ENCODE measurements at places on chromosomes 5 and 9.

GRCh38 chr9:89880161-89880560 lies 275.3 kb downstream of the GADD45G start:
- DNase-seq, result no peak

DNA sequence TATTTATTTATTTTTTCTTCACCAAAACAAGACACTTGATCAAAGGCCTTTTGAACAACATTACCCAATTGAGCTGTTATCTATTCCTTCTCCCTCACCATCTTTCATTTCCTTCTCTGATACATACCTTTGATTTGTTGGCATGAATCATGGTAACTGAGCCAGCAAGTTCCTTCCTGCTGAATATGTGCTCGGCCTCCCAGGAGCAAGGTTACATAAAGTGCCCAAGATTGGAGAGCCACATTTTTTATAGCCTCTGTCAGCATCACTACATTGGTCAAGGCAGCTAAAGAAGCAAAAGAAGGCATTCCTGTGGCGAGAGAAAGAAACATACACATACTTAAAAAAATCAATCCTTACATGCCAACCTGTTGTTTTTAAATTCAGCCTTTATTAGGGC lies 369.6 kb downstream of the CYLC2 start:
- DNase-seq, result no peak

DNA sequence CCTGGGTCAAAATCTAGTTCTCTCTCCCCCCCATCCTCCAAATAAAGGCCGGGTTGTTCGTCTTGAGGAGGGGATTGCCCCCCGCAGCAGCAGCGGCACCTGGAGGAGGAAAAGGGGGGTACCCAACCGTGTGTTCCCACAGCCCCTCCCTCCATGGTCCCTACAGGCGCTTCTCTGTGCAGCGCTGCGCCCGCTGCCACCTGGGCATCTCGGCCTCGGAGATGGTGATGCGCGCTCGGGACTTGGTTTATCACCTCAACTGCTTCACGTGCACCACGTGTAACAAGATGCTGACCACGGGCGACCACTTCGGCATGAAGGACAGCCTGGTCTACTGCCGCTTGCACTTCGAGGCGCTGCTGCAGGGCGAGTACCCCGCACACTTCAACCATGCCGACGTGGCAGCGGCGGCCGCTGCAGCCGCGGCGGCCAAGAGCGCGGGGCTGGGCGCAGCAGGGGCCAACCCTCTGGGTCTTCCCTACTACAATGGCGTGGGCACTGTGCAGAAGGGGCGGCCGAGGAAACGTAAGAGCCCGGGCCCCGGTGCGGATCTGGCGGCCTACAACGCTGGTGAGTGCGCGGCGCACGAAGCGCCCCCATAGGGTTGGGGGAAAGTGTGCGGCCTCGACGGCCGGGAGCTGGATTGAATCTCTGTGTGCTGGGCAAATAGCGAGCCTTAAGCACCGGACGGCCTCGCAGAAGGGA lies 3.5 kb downstream of the LHX2 start:
- DNase-seq, result no peak

- DNase-seq, result no peak
These were observed 34.3 kb upstream of the LAMC3 start for GRCh38 chr9:130974697-130975096.

DNA sequence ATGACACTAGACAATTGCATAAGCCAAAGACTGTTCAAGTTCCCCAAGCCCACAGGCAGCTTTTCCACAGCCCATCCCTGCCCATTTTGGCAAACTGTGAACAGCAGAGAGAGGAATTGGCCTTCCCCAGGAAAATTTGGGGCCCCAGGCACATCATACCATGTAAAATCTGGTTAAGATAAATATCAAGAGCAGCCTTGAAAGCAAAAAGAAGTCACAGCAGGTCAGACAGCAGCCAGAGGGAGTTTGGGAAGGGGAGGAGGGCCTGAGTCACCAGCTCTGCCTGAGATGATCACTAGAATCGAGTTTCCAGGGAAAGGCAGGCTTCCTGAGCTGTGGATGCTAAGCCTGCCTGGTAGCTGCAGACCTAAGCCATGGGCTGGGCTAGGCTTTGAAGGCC lies 179.2 kb downstream of the RFK start:
- DNase-seq, result no peak

- no peak for DNase-seq
These were observed 25.5 kb downstream of the NUP188 start for GRCh38 chr9:128972956-128973355.

DNA sequence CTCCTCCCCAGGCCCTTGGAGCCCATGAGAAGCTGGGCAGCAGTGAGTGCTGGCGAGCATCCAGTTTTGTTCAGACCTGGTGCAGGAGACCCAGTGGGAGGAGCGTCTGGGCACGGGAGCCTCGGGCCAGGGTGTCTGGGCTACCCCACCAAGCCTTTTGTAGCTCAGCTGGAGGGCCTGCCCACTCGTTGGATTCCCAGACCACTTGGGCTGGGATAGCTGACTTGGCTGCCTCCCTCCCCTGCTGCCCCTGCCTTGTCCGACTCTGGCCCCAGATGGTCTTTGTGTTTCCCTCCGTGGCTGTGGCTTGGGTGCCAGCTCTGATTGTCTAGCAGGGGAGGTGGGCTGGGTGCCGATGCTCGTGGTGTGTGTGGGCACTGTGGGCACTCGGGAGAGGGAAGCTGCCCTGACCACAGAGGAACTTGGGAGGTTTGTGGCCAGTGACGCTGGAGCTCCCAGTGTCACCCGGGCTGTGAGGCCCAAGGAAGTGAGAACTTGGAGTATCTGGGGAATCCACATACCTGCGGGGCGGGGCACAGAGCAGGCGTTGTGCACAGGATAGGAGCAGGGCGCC lies 47.3 kb downstream of the WNK2 start:
- DNase-seq, result peak; percentile 83

DNA sequence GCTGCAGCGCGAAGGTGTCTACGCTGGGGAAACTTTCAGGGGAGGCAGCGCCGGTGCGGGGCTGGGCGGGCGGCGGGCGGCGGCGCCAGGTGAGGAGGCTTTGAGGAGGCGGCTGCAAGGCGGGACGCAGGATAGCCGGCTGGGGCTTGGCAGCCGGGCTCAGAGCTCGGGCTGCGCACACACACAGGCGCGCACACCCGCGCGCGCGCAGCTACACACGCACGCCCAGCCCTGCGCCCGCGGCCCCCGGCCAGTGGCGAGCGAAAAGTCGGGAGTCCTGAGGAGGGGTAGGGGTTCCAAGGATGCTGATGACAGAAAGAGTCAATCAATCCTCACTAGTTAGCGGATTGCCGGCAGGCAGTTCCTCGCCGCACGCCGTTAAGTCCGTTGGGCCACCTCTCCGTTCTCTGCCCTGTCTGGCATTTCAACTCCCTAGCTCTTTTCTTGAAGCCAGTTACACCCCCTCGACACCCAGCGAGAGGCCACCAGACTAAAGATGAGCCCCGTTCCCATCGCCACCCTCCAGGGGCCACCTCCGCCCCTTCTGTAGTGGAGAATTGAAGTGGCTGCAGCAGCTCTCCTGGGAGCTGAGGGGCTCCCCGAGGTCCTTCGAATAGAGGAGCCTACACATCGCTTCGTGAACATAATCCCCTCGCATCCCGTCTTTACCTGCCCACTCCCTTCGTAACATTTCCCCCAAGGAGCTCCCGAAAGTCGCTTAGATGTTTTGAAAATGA lies 1640.3 kb upstream of the C9orf72 start:
- no peak for DNase-seq

GRCh38 chr5:64742821-64743220 lies 25.7 kb downstream of the SREK1IP1 start:
- no peak for DNase-seq

GRCh38 chr5:173180331-173180730 lies 36.0 kb downstream of the BNIP1 start:
- no peak for DNase-seq

GRCh38 chr5:157729858-157730257 lies 1.4 kb upstream of the THG1L start:
- no peak for DNase-seq

- DNase-seq, result no peak
These were observed 360.1 kb downstream of the KDM4C start for GRCh38 chr9:7117676-7118561.

DNA sequence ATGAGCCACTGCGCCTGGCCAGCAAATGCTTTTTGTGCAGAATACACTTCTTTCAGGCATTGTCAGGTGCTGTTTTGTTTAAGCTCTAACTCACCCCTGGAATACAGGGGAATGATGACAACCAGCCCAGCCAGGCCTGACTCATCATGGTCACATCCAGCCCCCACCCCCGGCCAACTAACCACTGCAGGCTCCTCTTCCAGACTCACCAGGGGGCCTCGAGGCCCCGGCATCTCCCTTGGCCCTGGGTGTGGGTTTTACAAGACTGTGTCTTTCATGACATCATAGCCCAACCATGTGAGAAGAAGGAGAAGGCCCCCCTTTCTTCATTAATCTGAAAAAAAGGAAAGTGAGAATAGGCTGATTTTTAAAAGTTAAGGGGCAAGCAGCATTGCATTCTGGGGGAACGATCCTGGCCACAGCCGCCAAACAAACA lies 35.5 kb downstream of the OLFML2A start:
- peak; percentile 39 for DNase-seq

- no peak for DNase-seq
These were observed 157.8 kb downstream of the KCTD16 start for GRCh38 chr5:144328494-144328893.

DNA sequence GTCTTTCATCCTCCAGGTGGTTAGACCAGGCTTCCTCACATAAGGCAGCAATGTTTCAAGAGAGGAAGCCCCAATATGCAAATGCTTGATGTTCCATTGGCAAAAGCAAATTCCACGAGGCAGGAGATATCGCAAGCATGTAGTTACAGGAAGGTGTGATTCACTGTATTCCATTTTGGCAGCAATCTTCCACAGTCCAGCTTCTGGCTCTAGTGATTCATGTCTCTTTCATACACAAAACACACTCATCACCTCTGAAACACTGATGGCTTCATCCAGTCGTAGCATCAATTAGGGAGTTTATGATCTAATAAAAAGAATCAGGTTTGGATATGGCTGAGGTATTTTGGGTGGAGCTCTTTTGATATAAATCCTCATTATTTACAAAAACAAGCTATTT lies 552.2 kb upstream of the RIOK2 start:
- no peak for DNase-seq

DNA sequence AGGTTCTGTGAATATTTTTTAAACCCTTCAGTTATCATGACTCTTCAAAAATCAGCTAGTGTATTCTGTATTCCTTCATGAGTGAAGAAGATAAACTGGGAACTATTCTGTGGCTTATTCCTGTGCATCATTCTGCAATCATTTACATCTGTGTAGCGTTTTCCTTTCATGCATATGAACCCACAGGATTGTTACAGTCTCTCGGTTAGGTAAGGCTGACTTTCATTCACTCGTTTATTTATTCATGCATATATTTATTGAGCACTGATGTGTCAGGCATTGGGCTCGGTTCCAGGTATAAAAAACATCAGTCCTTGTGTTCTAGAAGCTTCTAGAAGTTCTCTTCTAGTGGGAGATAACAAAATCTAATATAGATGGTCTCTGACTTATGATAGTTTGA lies 318.4 kb downstream of the MAN2A1 start:
- DNase-seq, result no peak

DNA sequence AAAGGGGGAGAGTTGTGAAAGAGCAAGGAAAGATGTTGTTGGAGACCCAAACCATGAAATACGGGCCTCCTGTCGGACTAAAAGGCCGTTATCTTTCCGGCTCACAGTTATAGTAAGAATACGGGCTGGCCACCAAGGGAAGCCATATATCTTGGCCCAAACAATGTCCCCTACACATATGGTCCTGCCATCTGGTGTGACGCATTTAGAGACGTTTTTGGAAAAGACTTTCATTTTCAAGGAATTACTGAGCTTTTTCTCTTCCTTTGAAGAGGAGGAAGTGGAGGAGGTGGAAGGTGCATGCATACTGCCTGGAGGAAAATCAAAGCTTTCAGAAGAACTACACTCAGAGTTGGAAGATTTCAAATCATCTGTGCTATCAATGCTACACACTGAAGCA lies 26.7 kb downstream of the PWWP2A start:
- peak; percentile 18 for DNase-seq

GRCh38 chr9:4099976-4100735 lies 199.7 kb downstream of the GLIS3 start:
- peak; percentile 88 for DNase-seq

DNA sequence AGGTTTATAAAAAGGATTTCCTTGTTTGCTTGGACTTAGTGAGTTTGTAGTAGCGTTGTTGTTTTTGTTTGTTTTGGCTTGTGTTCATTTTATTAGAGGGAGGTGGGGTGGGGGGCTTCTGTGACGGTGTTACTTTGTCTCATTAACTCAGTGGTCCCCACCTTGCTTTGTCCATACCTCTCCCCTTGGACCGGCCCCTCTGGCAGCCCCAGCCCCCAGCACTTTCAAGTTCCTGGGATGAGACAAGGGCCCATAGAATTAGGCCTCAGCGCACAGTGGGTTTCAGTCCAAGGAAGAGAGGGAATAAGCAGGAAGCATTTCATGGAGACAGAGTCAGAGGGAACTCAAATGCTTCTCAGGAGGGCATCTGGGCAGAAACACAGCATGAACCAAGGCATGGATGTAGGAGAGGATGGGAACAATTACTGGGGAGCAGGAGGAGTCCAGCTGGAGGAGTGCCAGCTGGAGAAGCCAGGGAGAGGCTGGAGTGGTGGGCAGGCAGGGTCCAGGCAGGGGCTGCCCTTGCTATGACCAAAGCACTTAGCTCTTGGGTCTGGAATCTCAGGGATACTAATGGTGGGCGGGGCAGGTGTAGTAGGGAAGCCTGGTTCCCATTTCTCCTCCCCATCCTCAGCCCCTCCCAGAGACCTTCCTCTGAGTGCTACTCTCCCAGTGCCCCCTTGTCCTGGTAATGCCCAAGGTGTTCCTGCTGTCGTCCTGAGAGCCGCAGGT lies 23.5 kb upstream of the ENHO start:
- no peak for DNase-seq

GRCh38 chr9:93595461-93595860 lies 19.1 kb downstream of the PHF2 start:
- no peak for DNase-seq

GRCh38 chr5:149317281-149318048 lies 27.8 kb upstream of the GRPEL2 start:
- DNase-seq, result peak; percentile 31

DNA sequence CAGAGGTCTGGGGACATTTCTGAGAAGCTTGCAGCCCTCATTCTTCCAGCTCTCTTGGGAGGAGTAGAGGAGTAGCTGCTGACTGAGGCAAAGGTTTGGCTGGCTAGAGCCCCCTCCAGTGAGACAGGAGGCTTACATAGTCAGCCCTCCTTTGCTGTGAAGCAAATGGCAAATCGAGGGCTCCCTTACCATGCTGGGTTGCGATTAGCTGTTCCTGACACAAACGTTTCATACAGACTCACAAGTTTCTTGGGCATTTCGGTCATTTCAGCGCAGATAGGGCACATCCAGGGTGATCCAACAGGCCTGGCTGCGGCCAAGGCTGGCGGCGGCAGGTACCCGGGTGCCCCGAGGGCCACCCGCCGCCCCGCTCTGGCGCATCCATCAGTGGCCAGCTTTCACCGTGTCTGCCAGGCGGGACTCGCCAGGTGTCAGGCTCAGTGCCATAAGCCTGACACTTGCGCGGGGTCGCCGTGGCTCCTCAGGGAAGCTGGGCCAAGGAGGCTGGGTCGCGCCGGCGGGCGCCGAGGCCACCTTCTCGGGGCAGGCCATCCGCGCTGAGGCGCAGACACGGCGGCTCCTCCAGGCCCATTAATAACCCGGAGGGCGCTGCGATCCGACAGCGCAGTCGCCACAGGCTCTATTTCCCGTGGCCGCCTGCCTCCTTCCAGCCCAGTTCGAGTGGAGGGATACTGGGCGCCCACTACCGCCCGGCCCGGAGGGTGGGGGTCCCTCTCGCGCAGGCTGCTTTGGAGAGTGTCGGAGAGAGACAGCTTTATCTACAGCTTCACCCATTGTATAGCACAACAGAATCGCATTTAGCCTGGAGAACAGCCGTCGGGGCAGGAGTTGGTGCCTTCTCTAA lies 9.1 kb downstream of the PRDM6 start:
- no peak for DNase-seq

GRCh38 chr9:101579711-101580545 lies 14.8 kb downstream of the PPP3R2 start:
- peak; percentile 63 for DNase-seq

All from suppressor macrophage treated with lipopolysaccharide for 4 hours (primary cell).